ENCODE measurements at places on chromosomes 12 and 14.
A peak's percentile ranks its signal among the peaks of the same experiment; 100 is the strongest.

DNA sequence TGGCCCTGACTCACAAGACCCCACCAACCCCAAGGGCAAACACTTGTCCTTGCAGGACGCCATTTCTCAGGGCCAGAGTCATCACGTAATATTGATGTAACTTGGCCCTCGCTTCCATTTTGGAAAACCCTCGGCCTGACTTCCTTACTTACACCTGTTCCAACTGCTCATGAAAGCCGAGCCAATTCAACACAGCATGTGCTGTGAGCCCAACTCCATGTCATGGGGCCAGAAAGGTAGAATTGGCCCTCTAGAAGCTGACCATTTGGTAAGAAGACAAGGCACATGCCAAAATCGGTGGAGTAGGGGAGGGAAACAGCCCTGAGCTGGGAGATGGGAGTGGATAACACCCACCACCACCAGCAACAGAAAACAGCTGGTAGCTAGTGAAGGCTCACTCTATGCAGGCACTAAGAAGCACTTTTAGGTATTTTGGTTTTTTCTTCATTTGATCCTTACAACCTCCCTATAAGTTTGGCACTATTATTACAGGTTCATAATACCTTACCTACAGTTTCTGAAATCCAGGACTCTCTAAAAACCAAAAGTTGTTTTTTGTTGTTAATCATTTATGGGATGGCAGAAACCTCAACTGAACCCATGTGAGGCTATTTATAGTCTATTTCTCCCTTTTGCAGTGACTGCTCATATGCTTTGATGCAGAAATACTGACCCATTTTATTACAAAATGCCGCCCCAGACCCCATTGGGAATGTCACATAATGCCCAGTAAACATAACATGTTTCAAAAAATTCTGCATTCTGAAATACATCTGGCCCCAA, 6.5 kb downstream of the TTC7B start:
- no peak for DNase-seq

DNA sequence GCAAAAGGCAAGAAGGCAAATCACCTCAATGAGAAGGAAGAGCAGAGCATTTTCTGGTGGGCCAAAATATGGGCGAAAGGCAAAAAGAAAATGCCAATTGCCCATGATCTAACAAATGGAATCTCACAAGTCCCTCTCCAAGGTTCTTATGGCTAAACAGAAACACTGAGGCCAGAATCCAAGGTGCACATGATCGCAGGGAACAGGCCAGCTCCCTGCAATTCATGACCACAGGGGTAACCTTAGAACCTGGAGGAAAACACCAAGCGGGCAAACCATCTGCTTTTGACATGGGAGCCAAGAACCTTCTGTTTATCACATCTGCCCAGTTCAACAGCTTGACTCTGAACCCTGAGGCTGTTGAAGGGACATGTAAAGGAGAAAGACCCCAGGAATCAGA, 60.0 kb downstream of the NT5DC3 start:
- DNase-seq: no peak

DNA sequence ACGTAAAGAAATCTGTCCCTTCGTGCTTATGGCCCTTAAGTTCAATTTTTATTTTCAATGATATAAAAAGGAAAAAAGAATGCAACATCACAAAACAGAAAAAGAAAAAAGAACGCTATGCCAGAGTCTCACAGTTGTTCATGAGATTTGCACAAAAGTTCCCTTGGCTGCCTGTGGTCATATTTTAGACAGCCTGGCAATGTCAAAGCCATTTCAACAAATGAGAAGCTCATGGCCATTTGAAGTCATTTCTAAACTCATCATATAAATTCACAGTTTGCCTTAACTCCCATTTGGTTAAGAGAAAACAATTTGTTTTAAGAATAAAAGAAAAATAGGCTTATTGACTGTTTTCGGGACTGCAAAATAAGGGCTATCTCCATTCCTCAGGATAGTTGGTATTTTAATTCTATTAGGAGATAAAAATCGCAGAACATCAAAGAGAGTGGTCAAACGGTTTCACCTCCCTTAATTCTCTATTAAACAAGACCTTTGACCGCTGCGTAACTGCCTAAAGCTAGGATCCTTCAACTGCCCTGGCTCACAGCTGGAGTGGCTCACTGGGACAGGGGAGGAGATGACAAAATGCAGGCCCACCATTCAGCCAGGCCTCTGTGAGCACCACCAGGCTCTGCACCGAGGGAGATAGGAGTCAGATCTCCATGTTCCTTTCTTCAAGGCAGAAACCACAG, 119.2 kb upstream of the DAAM1 start:
- no peak for DNase-seq

DNA sequence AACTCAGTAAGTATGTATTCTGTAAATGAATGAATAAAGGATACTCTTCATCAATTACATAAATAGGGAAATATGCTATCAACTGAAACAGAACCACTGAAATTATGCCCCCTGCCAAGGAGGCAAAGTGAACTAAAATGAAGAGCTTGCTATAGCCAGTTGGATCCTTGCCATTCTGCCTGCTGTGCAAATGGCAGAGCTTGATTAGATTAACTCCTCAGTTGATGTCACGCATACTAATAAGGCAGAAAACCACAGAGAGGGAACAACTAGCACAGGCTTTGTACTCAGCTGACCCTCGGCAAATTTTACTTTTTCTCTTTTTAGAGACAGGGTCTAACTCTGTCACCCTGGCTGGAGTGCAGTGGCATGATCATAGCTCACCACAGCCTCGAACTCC, 36.7 kb upstream of the FERMT2 start:
- no peak for DNase-seq

GRCh38 chr12:115417610-115418009, 733.6 kb upstream of the TBX3 start:
- DNase-seq: no peak

DNA sequence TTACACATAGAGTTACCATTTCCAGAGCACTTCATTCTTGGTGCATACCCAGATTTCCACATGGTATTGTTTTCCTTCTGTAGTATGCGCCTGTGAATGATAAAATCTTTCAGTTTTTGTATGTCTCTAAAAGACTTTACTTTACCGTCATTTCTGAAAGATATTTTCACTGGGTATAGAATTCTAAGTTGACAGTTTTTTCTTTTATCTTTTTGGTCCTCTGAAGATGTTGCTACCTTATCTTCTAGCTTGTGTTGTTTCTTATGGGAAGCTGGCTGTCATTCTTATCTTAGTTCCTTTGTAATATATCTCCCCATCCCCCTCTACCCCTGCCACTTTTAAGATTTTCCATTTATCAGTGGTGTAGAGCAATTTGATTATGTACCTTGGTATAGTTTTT, 36.7 kb downstream of the PRMT8 start:
- DNase-seq: no peak

- peak; percentile 45 for DNase-seq
Measured at GRCh38 chr14:65179918-65180724, 77.8 kb upstream of the MAX start.

DNA sequence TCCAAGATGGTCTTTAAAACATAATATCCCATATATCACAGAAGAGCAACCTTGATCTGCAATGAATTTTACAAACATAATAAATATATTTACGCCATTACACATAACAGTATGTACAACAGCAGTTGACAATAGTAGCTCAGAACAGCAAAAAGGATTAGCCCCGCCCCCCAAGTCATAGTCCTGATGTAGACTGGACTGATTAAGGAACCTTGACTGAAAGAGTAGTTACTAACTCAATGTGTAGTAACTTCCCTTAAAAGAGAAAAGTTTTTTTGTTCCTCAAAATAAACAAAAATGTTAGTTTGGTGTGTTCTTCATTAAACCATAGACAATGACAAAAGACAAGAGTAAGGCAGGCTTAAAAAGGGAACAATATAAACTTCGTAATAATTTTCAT, 44.5 kb downstream of the GTF2A1 start:
- DNase-seq: no peak

DNA sequence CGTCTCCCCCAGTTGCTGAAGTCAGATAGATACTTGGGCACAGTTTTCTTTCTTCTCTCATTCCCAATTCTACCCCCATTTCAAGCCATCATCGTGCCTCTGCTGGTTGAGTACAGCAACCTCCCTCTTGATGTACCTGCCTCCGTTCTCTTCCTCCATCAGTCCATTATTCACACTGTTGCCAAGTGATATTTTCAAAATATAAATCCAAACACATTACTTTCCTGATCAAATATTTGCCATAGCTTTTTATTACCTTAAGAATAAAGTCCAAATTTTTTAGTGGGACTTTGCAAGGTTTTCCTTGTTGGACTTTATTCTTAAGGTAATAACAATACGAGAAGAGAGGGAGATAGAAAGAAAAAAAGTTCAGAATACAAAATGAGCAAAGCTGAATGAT, 18.6 kb upstream of the SSPN start:
- DNase-seq: no peak

DNA sequence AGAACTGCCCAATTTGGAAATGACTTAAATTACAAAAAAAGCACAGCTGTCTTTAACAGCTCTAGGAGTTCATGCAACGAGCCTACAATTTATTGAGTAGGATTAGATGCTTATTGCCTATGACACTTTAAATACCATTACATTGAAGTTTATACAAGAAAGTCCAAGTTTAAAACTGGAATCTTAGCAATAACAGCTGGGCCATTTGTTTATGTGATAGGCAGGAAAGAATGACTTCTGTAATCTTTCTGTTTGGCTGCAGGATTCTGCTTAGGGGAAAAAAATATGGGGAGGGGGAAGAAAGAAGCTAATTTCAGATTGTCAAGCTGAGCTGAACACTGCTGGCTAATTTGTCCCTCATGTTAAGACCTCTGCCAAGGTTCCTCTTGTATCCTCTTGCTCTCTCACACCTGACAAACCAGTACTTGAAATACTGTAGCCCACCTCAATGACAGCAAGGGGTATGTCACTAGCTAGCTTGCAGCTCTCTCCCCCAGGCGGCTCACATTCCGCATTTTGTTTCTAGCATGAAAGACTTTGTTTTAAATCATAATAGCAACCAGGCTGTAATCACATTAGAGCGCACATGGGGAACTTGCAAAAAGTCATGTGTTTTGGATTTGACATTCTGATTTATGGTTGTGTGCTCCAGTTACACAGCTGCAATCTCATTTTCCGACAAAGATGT, 384.8 kb downstream of the BMP4 start:
- DNase-seq: no peak

DNA sequence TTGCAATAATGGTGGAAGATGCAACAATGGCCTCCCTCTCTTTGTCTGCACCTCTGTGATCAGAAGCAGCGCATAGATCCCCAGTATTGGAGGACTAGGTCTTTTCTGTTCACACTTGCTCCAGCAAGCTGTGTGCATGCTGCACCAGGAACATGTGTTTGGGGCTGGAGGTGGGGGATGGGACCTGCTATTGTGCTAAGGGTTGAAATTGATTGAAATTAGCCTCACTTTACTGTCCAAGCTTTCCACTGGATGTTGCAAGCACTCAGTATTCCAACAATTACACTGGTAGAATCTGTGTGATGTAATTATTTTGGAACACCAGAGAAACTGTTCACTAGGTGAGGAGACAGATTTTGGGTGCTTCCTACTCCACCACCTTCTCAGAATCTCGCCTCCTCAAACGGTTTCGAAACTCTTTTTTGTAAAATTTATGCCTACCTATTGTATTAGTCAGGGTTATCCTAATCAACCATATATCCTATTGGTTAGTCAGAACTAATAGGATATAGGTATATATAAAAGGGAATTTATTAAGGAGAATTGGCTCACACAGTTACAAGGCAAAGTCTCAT, 35.6 kb downstream of the IFT81 start:
- DNase-seq: no peak

GRCh38 chr12:27821259-27821973, 41.4 kb upstream of the MANSC4 start:
- no peak for DNase-seq

DNA sequence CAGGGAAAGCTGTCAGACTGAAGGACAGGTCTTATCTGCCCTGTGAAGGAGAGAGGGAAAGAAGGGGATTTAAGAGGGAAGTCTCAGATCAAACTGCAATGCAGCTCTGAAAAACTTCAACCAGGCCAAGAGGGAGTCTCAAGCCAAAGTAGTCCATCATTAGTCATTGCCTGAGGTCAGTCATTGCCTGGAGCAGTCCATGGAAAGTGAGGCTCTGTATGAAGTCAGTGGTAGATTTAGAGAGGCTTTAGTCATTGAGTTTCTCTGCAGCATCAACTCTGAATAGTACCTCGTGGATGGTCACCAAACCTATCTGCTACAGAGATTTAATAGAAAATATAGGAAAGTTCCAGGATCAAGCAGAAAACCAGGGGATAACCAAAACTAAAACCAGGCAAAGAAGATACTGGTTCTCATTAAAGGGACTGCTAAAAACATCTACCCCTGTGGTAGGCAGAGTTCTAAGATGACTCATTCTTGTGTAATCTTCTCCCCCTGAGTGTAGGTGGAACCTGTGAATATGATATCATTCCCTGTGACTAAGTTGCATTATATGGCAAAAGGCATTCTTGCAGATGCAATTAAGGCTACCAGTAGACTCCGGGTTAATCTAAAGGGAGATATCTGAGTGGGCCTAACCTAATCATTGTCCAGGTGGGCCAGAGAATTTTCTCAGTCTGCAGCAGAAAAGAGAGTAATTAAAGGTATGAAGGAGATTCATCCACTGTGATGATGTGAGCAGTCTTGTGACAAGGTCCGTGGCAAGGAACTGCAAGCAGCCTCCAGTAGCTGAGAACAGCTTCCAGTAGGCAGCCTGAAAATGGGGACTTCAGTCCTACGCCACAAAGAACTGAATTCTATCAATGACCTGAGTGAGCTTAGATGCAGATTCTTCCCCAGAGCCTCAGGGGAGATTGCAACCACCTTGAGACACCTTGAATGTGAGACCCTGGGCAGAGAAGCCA, 123.1 kb downstream of the GALC start:
- no peak for DNase-seq

GRCh38 chr14:85445151-85445795, 84.7 kb upstream of the FLRT2 start:
- no peak for DNase-seq

DNA sequence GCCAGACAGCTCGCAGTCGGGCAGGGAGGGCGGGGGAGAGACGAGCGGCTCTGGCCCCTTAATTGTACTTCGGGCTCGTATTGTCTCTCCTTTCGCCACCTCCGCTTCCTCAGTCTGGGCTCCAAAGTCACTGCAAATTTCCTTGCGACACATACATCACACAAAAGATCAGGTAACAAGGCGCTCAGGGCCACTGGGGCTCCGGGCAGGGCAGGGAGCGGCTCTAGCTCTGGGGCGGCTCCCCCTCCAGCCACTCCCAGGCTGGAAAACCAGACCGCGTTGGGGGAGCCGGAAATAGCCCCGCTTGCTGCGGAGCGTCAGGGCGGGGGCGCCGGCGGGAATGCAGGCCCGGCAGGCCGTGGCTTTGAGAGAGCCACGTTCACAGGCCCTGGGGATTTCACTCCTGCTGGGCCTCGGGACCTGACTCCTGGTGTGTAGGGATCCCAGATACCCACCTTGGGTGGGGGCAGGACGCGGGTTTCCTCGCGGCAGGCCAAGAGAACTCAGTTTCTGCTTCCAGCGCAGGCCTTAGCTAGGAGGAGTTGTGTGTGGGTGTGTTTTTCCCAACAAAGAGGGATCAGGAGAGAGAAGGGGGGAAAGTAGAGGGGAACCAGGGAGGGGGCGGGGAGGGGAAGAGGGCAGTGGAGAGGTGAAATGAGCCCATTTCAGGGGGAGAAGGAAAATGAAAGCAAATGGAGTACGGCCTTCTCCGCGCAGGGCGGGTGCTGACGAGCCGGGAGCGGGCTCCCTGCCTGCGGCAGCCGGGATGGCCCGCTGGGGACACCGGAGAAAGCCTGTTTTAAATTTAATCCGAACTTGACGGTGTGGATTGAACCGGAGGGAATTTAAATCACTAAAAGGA, 4.4 kb upstream of the HOXC9 start:
- DNase-seq: no peak

GRCh38 chr12:86230516-86231146, 25.6 kb downstream of the MGAT4C start:
- no peak for DNase-seq
